ENCODE measurements at places on chromosomes 16 and 17.

DNA sequence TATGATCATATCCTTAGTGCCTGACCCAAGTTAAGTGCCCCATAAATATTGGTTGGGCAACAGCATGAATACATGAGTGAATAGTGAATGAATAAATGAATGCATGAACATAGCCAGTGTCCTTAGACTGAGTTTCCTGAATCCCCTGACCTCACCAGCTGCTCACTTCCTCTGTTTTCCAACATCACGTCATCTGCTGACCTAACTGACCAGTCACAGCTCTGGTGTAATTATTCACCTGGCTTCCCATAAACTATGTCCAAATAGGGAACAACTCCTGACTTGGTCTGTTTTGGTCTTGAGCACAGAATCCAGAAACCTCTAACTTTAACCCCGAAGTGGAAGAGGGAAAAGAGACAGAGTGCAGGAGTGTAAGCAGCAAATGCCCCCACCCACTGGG, 83.4 kb downstream of the ASIC2 start:
- DNase-seq: no peak

- no peak for DNase-seq
Observed at GRCh38 chr16:24986512-24987303, 28.5 kb downstream of the ARHGAP17 start.

DNA sequence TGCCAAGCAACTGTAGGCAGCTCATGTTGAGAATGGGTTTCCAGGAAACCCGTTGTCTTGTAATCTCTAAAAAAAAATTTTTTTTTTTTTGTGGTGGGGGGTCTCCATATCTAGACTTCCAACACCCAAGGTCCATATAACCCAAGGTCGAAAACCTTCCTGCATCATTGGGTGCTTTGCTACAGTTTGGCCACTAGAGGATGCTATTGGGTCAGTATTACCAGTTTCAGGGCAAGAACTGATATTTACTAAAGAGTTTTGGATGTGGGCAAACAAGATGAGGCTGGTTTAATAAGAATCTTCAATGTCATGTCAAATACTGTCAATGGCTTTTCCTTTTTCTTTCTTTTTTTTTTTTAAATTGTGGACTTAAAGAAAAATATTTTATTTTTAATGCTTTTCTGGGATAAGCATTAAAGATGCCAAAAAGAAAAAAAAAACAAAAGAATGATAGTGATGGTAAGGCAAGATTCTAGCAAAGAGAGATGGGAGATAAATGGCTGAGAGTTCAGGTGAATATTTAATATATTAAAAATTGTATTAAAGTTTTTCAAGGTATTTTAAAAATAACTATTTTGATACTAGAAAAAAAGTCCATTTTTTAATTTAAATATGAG, 62.2 kb downstream of the DHRS7C start:
- no peak for DNase-seq

DNA sequence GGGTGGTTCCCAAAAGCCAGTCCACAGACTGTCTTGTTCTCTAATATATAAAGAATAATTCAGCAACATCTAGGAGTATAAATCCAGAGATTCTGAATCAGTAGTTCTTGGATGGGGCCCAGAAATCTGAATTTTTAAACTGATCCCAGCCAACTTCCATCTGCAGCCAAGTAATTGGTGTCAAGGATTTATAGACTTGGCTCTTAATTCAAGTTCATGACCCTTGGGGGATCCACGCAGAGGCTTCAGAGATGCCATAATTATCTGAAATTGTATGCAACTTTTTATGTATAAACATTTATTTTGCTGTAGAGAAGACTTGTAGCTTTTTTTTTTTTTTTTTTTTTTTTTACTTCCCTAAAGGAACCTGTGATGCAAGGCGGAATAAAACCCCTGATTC, 60.6 kb downstream of the HLF start:
- no peak for DNase-seq

DNA sequence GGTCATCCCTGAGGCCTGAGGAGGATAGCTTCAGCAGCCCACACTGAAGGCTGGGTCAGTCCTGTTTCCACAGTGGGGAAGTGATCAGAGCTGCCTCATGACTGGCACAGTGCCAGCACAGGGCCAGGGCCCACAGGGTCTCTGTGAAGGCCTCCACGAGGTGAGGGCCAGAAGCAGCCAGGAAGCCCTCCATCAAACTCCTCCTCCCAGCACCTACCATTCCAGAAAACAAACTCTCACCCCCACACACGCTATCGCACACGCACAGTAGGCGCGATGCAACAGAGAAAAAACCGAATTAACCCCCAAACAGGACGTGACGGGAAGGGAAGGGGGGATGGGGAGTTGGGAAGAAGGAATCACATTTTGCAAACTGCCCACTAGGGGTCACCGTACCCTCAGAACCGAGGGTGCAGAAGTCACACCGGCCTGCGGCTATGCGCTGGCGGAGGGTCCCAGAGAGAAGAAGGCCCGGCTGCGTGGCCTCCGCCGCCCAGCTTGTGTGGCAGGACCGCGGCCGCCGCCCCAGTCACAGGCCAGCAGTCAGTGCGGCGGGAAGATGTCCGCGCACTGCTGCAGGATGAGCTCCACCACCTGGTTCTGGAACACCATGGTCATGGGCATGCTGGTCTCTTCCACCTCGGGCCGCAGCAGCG, 37.6 kb downstream of the ARHGAP27 start:
- peak; percentile 69 for DNase-seq

DNA sequence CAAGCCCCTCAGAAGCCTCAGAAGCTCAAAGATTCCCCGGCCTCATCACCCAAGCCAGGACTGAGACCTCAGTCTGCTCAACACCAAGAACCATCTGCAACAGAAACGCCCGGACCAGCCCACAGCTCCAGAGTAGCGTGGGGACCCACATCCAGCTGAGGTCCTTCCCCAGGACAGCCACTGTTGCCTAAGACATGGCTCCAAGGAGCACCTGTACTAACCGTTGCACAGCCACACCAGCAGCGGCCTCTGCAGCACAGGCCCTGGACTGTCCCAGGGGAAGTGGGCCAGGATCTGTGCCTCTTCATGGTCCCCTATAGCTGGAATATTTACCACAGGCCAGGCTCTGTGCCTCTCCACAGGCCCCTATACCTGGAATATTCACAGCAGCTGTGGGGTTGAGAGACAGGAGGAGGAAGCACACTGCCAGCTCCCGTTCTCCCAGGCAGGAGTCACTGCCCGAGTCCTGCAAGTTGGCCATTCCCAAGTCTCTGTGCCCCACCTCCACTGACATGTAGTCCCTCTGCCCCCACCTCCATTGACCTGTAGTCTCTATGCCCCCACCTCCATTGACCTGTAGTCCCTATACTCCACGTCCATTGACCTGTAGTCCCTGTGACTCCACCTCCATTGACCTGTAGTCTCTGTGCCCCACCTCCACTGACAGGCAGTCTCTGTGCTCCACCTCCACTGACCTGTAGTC, 38.5 kb downstream of the RPH3AL start:
- no peak for DNase-seq

GRCh38 chr16:83779886-83780285, 27.9 kb upstream of the HSBP1 start:
- no peak for DNase-seq

DNA sequence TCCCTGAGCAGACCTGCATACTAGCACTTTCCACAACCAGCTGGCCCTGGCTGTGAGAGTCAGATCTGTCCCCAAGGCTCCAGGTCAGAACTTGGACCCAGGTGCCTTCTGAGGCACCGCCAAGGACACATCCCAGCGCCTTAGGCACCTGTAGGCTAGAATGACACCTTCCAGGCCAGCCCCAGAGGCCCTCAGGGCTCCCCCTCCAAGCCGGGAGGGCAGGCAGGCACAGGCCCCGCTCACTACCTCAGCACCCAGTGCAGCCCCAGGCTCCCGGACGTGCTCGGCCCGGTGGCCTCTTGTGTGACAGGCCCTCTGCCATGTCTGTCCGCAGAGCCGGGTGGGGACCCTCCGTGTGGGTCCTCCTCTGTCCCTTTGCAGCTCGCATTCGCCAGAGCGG, 56.3 kb upstream of the CMIP start:
- no peak for DNase-seq

Data from liver (tissue), 10 donors.